Fibroblast of lung (primary cell): ENCODE measurements at places on chromosomes 7 and 10.

- peak; percentile 69 for DNase-seq
Observed at GRCh38 chr10:693506-693905, 4.0 kb upstream of the DIP2C start.

- DNase-seq, result no peak
Observed at GRCh38 chr7:135712796-135713195, 15.2 kb downstream of the SLC13A4 start.

GRCh38 chr7:70434376-70434775 lies 697.6 kb upstream of the GALNT17 start:
- DNase-seq, result no peak

- no peak for DNase-seq
Observed at GRCh38 chr7:101943889-101944600, 126.6 kb downstream of the CUX1 start.

DNA sequence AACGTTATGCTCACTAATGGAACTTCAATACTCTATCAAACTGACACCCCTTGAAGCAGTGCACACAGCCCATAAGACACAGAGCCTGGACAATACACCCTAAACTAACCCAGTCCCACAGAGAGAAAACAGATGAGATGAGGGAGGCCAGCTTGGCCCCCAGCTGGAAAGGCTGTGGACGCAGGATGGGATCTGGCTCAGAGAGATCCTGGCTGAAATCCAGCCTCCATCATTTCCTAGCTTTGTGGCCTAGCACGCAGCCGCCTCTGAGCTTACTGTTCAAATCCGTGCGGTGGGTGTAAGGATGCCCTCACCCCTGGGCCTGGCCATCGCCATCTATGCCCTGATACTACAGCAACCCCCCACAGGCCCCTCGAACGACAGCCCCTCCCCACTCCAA lies 32.7 kb downstream of the SNX8 start:
- peak; percentile 62 for DNase-seq

DNA sequence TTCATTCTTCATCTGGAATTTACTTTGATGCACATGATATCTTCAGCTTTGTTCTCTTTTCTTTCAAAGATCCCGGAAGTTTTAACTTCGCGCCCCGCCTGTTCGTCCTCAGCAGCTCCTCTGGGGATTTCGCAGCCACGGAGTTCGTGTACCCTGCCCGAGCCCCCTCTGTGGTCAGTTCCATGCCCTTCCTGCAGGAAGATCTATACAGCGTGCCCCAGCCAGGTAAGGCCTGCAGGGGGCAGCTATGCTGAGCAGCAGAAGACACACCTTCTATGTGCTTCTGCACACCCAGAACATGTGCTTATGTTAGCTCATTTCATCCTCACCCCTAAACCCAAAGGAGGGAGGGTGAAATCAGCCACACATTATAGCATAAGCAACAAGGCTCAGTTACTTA lies 79.7 kb upstream of the LYZL2 start:
- no peak for DNase-seq

DNA sequence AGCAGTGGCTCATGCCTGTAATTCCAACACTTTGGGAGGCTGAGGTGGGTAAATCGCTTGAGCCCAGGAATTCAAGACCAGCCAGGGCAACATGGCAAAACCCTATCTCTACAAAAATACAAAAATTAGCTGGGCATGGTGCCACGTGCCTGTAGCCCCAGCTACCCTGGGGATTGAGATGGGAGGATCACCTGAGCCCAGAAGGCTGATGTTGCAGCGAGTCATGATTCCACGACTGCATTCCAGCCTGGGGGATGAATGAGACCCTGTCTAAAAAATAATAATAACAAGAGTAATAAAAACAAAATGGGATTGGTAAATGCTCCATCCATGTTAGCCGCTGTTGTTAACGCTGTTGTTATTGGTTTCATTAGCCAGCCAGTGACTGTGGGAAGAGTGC lies 1.3 kb upstream of the HKDC1 start:
- no peak for DNase-seq

DNA sequence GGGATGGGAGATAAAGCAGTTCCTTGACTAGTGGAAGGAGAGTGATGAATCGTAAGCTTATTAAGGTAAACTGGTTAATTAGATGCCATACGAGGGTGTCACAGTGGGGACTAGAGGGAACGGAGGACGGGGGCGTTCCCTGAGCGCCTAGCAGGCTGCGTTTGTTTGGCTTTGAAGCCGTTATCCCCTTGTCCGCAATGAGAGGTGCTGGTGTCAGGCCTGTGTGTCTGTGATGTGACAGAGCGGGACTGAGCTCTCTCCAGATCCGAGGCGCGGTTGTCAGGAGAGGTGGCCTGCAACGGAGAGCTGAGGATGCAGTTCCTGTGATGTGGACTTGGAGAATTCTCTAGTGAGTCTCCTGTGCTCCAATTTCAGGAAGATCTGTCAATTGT lies 60.0 kb upstream of the PRPS1L1 start:
- no peak for DNase-seq

GRCh38 chr10:93495654-93496321 lies 624 bp upstream of the CEP55 start:
- DNase-seq, result no peak

DNA sequence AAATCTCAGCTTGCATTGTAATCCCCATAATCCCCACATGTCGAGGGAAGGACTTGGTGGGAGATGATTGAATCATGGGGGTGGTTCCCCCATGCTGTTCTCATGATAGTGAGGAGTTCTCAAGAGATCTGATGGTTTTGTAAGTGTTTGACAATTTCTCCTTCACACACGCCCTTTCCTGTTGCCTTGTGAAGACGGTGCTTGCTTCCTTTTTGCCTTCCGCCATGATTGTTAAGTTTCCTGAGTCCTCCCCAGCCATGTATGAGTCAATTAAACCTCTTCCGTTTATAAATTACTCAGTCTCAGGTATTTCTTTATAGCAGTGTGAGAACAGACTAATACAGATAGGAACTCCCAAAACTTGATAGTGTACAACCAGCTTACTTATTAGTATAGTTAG lies 98.6 kb downstream of the CREM start:
- peak; percentile 12 for DNase-seq

GRCh38 chr7:47693216-47693615 lies 111.3 kb upstream of the TNS3 start:
- DNase-seq, result peak; percentile 72
